ENCODE measurements at places on chromosomes 1 and 21.

DNA sequence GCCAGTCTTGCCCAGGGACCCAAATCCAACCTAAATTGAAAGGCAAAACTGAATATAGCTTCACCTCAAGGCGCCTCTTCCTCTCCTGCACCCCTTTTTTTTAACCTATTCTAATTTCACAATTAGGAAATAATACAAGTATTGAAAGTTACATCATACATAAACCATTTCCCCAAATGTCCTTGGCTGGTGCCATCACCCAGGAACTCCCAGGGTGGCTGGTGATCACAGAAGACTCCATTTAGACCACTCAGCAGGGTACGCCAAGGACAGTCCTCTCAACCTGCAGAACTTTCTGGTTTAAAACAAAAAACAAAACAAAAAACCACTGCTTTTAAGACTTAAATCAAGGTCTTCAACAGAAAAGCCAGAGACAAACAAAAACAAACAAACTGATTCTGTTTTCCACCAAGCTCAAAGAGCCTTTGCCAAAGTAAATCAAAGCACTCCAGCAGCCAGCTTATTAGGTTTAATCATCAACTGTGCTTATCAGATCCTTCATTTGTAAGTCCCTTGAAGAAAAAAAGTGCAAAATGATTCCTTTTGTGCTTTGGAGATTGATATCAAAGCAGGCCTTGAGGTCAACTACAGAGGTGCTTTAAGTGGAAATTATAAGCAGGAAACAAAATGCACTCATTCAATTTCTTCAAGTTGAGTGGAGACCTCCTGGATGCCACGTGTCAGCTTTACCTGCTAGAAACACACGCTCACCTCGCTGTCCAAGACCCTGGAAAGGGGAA lies 113.0 kb downstream of the ETS2 start:
- no peak for DNase-seq

- no peak for DNase-seq
These were observed 10.9 kb downstream of the RD3 start for GRCh38 chr1:211480941-211481545.

GRCh38 chr1:201491896-201492511 lies 14.9 kb downstream of the CSRP1 start:
- no peak for DNase-seq

- no peak for DNase-seq
These were observed 78.5 kb upstream of the BMP8A start for GRCh38 chr1:39412892-39413291.

DNA sequence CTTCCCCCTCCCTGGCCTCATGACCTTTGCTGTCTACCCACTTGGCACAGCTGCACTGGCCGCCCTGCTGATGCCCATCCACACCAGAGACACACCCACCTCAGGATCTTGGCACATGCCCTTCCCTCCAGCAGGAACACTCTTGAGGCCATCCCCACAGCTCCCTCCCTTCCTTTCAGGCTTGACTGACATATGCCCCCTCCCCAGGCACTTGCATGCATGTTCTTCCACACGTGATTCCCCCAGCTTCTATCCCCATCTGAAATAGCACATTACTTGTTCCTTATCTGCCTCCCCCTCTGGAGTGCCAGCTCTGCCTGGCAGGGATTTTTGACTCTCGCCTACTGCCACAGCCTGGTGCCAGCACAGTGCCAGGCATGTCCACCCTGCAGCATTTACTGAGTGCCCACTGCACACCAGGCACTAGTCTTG lies 98.5 kb upstream of the SLC25A33 start:
- DNase-seq: no peak

DNA sequence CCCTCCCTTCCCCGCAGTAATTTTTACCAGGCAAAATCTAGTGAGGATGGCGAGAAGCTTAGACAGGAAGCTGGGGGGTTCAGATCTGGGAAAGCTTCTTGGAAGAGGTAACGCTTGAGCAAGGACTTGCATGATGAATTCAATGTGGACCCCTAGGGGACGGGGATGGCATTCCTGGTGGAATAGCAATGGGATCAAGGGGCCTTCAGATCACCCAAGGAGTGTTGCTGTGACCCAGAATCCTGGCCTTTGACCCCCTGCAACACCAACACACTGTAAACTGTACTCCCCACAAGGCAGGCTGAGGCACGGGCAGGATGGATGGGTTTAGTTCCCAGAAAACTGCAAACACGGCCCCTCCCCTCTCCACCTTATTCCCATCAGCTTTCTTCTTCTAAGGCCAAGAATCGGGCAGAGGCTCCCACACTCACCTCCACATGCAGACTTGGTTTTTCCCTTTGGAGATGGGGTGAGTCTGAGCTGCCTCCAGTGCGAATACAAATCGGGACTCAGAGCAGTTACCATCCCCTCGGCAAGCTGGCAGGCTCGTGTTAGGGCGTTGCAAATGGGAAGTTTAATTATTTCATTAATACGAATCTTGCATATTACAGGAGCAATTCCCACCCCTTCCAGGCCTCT lies 20.1 kb downstream of the DISP3 start:
- no peak for DNase-seq

- DNase-seq: no peak
These were observed 10.1 kb upstream of the PTCH2 start for GRCh38 chr1:44853201-44853600.

DNA sequence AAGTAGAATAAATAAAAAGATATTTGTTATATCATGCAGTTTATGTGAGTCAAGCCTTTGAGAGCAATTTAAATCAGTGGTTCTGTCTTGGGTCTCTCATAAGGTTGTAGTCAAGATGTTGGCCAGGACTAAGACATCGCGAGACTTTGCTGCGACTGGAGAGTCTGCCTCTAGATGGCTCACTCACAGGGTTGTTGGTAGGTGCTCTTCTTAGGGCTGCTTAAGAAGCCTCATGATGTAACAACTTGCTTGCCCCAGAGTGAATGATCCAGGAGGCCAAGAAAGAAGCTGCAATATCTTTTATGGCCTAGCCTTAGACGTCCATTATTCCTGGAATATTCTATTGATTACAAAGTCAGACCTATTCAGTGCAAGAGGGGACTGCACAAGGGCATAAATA lies 73.1 kb upstream of the CACHD1 start:
- peak; percentile 17 for DNase-seq

GRCh38 chr1:27299385-27300271 lies 22.3 kb upstream of the TMEM222 start:
- peak; percentile 100 for DNase-seq

GRCh38 chr1:92705446-92705845 lies 79.5 kb downstream of the EVI5 start:
- DNase-seq: peak; percentile 23

- DNase-seq: peak; percentile 50
These were observed 51.1 kb downstream of the LRRC8D start for GRCh38 chr1:89871768-89872473.

GRCh38 chr1:181083842-181084605 lies 4.5 kb upstream of the IER5 start:
- DNase-seq: peak; percentile 83

- no peak for DNase-seq
These were observed 3.5 kb downstream of the EXOC8 start for GRCh38 chr1:231334079-231334666.

- DNase-seq: peak; percentile 80
These were observed 6.5 kb downstream of the KCNN3 start for GRCh38 chr1:154863315-154864174.

- DNase-seq: no peak
These were observed 533 bp upstream of the RGL1 start for GRCh38 chr1:183804387-183804786.

GRCh38 chr1:29368936-29369932 lies 132.9 kb downstream of the PTPRU start:
- DNase-seq: no peak

GRCh38 chr1:200905411-200906052 lies 10.8 kb downstream of the INAVA start:
- DNase-seq: peak; percentile 35

DNA sequence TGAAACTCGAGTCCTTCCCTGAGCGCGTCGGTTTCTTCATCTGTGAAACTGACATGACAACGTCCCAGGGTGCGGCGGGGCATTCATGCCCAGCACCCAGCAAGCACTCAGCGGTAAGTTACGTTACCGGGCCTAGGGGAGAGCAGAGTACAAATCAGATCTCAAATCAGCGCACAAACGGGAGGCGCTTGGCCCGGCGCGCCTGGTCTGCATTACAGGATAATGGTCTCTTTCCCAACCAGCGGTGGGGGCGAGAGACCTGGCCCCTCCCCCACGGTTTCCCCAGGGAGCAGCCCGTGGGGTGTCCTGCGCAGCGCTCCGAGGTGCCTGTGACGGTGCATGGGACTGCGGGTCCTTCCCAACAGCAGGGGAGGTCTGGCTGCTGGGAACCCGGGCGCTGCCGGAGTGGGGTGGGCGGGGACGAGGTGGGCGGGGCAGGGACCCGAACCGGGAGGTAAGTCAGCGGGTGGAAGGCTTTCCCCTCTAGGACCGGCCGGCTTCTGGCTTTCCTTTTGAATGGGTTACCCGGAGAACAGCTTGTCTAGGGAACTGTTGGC lies 1.0 kb downstream of the TMEM51 start:
- peak; percentile 43 for DNase-seq

- no peak for DNase-seq
These were observed 139.1 kb upstream of the COA6 start for GRCh38 chr1:234234199-234234598.

GRCh38 chr1:91129458-91129857 lies 107.6 kb upstream of the ZNF644 start:
- no peak for DNase-seq

DNA sequence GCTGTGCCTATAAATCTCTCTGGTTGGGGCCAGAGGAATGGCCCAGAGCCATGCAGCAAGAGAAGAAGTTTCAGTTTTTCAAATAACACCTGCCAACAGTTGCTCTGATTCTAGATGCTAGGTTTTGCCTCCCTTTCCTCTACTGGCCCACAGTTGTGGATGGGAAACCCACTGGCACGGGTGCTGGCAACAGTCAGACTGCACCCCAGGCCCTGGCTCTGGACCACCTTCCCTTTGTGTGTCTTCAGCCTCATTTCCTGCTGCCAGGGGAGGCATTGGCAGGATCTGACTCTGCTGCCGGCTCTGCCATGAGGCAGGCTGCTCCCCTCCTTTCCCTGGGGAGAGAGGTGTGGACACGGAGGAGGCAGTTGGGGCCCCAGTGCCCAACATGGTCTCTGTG lies 142.0 kb downstream of the IGSF21 start:
- DNase-seq: no peak

DNA sequence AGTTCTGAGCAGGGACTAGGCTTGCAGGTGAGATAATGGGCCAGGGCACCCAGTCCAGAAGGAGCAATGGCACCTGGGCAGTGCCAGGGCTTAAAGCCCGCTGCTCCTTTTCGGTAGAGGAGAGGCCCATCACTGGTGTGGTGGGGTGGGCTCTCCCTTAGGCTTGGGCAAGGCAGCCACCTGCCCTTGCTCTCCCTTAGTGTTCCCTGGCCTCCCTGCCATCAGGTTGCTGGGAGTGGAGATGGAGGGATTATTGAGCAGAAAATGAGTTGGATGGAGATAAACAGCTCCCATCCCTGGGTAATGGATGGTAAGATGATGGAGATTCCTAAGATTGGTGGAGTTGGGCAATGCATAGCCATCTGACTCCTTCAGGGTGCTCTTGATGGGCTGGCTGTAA lies 7.9 kb downstream of the MYOG start:
- DNase-seq: no peak

DNA sequence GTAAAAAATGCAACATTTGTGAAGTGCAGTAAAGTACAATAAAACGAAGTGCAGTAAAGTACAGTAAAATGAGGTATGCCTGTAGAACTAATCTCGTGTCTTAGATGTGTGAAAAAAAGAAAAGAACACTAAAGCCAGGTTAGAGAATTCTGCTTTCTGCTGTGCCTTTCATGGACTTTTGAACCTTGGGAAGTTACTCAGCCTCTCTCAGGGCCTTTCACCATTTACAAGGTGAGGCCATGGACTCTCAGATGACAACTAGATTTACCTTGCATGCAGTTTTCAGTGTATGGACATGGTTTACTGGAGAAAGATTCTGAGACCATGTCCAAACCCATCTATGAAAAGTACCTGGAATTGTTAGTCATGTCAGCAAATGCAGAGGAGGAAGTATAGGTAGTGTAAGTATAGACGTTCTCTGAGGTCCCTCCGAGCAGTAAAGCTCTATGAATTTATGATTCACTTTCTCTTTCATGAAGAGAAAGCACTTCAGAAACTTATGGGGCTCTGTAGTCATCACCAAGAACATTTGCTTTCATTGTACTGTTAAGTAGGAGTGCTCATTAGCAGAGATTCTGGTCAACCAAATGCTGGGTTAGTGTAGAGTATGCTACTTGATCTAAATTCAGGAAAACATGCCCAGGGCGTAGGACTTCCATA lies 143.1 kb downstream of the CACNA1E start:
- no peak for DNase-seq

DNA sequence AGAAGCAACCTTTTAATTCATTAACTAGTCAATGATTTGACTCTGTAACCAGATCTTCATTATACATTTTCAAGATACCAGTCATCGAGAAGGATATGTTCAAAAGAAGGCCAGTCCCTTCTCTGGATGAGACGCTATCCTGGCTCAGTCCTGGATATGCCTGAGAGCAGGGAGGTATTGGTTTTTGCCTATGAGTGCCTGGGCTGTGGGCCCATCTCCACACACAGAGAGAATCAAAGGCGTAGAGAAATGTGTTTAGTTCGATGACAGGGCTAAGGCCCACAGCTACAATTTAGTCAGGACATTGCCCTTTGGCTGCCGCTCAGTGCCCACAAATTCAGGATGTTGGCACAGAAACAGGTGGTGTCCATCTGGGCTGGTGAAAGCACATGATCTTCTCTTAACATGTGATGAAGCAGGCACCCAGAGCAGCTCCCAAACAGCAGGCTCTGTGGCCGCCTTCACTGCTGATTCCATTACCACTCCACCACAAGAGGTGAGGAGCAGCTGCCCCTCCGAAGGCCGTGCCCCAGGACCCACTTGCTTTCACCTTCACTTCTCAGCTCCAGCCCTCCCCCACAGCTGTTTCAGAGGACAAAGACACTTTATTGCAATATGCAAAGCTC lies 24.7 kb downstream of the ACKR1 start:
- DNase-seq: no peak

GRCh38 chr1:232943679-232944252 lies 6.6 kb upstream of the NTPCR start:
- peak; percentile 57 for DNase-seq

GRCh38 chr1:229230893-229231753 lies 39.8 kb upstream of the RAB4A start:
- peak; percentile 71 for DNase-seq

GRCh38 chr1:92488416-92488815 lies 1.7 kb upstream of the GFI1 start:
- DNase-seq: no peak

DNA sequence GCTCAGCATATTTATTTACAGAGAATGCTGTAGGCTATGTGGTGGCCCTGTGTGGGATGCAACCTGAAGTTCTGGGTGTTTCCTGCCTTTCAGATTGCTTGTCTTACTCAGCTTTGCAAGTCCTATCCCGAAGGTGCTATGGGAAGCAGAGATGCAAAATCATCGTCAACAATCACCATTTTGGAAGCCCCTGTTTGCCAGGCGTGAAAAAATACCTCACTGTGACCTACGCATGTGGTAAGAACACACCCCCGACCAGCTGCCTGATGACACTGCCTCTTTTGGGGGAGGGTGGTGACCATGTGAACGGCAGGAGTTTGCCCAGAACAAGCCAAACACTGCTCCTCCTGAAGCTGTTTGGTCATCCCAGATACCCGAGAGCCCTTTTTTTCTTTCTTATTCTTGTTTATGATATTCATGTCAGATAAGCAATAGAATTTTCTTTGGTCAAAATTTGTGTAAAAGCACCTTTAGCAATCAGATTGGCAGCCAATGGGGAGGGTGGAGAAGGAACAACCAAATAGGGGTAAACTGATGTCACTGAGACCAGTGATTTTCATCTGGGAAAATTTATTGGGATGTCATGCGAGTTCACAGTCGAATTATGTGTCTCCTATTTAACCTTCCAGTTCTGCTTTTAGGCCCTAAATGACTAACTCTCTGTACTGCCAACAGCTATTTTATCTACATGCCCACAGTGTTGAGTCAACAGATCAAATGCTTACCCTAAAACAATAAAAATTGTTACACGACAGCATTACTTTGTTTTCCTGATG lies 82.6 kb downstream of the EVA1C start:
- peak; percentile 63 for DNase-seq
